ENCODE measurements at places on chromosomes 5 and 9.

DNA sequence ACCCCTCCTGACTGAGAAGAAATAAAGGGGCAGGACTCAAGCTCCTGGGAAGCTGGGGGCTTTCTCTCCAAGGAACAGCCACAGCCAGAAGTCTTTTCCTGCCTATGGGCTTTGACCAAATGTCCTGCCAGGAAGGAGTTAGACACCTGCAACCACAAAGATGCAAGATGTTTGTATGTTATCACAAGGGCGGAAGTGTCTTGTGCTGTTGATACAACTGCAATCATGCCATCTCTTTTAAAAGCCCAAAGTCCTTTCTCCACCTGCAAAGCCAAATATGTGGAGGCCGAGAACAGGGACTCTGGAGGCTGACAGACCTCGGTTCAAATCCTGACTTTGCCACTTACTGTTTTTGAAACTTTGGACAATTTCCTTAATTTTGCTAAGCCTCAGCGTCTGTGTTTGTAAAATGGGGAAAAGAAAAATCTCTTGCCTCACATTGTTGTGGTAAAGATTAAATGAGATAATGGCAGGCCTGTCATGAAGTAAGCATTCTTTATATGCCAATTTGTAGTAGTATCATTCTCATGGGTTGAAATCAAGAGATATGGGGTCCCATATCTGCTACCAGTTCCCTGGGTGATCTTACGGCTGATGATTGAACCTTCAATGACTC, 17.0 kb downstream of the HRH2 start:
- H3K4me3 ChIP-seq: no peak overlapping the region
- no peaks in the 10 kb centered on the region for H3K4me1 ChIP-seq
- DNase-seq: no peak

DNA sequence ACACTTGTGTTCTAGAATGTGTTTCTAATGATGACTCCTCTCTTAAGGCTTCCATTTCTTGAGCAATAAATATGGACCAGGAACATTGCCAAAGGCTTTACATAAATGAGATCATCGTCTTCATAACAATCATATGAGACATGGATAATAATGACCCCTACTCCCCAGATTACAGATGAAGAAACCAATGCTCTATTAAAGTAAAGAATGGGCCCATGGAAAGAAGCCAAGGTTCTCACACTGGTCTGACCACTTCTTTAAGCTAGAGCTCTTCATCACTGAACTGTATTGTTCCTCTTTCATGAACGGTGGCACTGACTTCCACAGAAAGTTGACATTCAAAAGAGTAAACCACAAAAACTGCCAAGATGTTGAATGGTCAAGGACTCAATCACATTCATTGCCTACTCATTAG, 65.3 kb downstream of the MARCHF3 start:
- H3K27me3 ChIP-seq: no peaks in the 10 kb centered on the region
- H3K4me3 ChIP-seq: no peak overlapping the region
- DNase-seq: peak; percentile 17
- H3K36me3 ChIP-seq: no peaks in the 10 kb centered on the region
- H3K27ac ChIP-seq: no peak overlapping the region

- no peak overlapping the region for H3K4me3 ChIP-seq
- no peaks in the 10 kb centered on the region for H3K36me3 ChIP-seq
- no peaks in the 10 kb centered on the region for H3K4me1 ChIP-seq
- H3K27ac ChIP-seq: no peak overlapping the region
These were observed 103.7 kb downstream of the PAM start for GRCh38 chr5:102858808-102859207.

DNA sequence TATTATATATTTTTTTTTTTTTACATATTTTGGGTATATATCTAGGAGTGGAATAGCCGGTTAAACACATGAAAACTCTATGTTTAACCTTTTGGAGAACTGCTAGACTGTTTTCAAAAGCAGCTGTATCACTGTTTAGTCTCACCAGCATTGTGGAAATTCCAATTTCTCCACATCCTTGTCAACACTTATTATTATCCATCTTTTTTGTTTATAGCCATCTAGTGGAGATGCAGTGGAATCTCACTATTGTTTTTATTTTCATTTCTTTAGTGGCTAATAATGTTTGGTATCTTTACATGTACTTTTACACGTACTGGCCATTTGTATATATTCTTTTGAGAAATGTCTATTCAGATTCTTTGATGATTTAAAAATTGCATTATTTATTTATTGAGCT, 22.7 kb upstream of the CCDC180 start:
- no peak overlapping the region for H3K27ac ChIP-seq
- peak; percentile 64 for DNase-seq
- H3K4me3 ChIP-seq: no peak overlapping the region
- no peaks in the 10 kb centered on the region for H3K36me3 ChIP-seq
- H3K27me3 ChIP-seq: no peaks in the 10 kb centered on the region

DNA sequence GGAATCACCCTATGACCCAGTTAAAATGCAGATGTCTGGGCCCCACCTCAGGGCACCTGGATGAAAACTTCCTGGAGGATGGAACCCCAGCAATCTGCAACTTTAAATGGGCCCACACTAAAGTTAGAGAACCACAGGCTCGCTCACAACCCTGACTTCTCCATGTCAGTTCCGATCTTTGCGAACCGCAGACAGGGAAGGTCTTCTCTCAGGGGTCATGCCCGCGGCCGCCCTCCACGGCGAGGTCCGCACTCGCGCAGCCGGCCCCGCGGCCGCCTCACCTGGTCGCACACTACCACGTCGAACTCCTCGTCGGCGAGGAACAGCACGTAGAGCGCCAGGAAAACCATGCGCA, 499 bp downstream of the ALG2 start:
- H3K4me3 ChIP-seq: peak overlapping the region; percentile 100
- no peaks in the 10 kb centered on the region for H3K27me3 ChIP-seq
- peak overlapping the region; percentile 35 for H3K27ac ChIP-seq
- DNase-seq: no peak
- H3K36me3 ChIP-seq: peaks cover 15% of the 10 kb centered on the region
- H3K4me1 ChIP-seq: no peaks in the 10 kb centered on the region

- peaks cover 5% of the 10 kb centered on the region for H3K36me3 ChIP-seq
- H3K27me3 ChIP-seq: no peaks in the 10 kb centered on the region
- peak; percentile 13 for DNase-seq
- no peak overlapping the region for H3K4me3 ChIP-seq
These were observed 635.7 kb downstream of the RAB3C start for GRCh38 chr5:59218424-59219045.

DNA sequence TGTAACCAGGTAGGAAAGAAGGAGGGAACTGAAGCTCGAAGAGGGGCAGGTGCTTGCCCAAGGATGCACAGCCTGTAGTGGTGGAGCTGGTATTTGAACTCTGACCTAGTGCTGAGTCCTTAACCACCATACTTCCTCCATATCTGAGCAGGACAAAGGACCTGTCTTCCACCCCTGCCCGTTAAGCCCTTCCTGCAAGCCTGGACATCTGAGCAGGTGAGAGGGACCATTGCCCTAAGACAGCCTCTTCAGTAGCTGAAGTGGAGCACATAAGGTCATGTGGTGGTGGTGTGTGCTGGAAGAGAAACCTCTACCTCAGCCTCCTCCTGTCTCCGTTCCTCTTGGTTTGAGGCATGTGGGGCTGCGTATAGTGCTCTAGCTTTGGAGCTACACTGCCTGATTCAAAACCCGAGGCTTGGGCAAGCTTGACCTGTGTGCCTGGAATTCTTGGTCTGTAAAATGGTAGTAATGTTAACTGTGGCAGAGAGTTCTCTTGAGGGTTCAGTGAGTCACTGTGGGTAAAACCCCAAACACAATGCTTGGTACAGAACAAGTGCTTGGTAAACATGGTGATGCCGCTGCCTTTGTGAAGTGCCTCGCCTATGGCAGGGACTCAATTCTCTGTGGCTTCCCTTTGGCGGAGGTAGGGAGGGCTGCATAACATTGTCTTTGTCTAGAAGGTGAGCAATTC, 7.4 kb downstream of the GALNT10 start:
- H3K36me3 ChIP-seq: peaks cover 33% of the 10 kb centered on the region
- peak; percentile 54 for DNase-seq
- H3K27ac ChIP-seq: no peak overlapping the region
- H3K4me1 ChIP-seq: peaks cover 32% of the 10 kb centered on the region

DNA sequence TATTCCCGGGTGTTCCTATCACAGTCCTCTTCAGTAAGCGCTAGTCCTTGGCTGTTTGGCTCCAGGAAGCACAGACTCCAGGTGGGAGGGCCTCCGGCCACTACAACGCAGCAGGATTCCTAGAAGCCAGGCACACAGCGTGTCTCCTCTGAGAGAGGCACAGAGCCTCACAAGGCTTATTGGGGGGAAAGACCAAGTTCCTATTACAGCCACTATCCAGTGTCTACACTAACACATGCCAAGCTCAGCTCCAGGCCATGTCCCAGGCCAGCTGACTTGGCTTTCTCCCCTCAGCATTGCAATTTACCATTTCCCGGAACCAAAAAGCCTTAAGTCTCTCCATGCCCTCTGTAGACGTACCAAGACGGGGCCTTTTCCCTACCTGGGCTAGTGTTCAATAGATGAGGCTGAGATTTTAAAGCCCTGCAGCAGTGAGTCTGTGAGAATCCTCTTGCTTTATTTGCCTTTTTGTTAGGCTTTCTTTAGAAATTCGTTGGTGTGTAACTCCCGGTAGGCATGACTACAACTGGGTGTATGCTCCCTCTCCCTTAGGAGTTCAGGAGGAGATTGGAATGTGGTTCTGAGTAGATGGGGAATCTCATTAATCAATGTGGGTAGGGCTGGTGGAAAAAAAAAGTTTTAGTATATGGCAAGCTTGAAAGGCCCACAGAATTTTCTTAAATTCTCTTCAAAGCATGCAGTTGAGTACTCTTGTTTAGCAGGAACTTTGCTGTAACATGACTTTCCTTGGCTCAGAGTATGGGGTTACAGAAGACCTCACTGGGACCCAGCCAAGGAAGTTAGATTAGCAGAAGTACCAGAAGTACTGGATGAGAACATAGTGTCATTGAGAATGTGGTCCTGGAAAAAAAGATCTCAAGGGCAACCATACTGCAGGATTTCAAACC, 84.3 kb upstream of the SLC1A3 start:
- no peak for DNase-seq
- H3K4me3 ChIP-seq: no peak overlapping the region
- H3K27me3 ChIP-seq: no peaks in the 10 kb centered on the region
- peaks cover 4% of the 10 kb centered on the region for H3K4me1 ChIP-seq

DNA sequence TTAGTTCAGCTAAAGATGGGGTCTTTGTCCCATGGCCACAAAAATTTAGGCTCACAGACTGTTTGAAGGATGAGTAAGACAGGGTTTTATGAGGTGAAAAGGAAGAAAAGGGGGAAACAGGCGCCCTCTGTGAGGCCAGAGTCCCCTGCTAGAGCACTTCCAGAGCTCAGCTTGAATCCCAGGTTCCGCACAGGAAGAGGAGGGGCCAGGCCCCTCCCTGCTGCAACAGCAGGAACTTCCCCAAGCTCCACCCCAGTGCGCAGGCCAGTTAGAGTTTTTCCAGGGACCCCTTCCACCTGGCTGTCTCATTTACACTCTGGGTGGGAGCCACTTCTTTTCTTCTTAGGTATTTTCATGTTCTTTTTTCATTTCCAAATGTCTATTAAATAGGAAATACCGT, 480.8 kb downstream of the PSAT1 start:
- H3K4me3 ChIP-seq: no peak overlapping the region
- no peaks in the 10 kb centered on the region for H3K36me3 ChIP-seq
- H3K4me1 ChIP-seq: no peaks in the 10 kb centered on the region
- H3K27ac ChIP-seq: no peak overlapping the region
- DNase-seq: no peak
- H3K27me3 ChIP-seq: no peaks in the 10 kb centered on the region

- H3K27ac ChIP-seq: no peak overlapping the region
- no peak overlapping the region for H3K4me3 ChIP-seq
- H3K27me3 ChIP-seq: no peaks in the 10 kb centered on the region
These were observed 20.9 kb downstream of the CYFIP2 start for GRCh38 chr5:157286761-157287211.

- H3K4me1 ChIP-seq: no peaks in the 10 kb centered on the region
- no peaks in the 10 kb centered on the region for H3K36me3 ChIP-seq
- no peak overlapping the region for H3K4me3 ChIP-seq
- no peak overlapping the region for H3K27ac ChIP-seq
- no peak for DNase-seq
These were observed 139.5 kb upstream of the KLF9 start for GRCh38 chr9:70553707-70554673.

GRCh38 chr9:72597181-72597517, 75.7 kb downstream of the TMC1 start:
- H3K27me3 ChIP-seq: no peaks in the 10 kb centered on the region
- H3K4me1 ChIP-seq: peaks cover 2% of the 10 kb centered on the region
- no peak overlapping the region for H3K4me3 ChIP-seq
- no peaks in the 10 kb centered on the region for H3K36me3 ChIP-seq
- no peak overlapping the region for H3K27ac ChIP-seq

GRCh38 chr5:110896901-110897300, 158.1 kb downstream of the SLC25A46 start:
- no peak for DNase-seq
- no peaks in the 10 kb centered on the region for H3K27me3 ChIP-seq
- no peak overlapping the region for H3K4me3 ChIP-seq
- H3K4me1 ChIP-seq: no peaks in the 10 kb centered on the region
- no peaks in the 10 kb centered on the region for H3K36me3 ChIP-seq

DNA sequence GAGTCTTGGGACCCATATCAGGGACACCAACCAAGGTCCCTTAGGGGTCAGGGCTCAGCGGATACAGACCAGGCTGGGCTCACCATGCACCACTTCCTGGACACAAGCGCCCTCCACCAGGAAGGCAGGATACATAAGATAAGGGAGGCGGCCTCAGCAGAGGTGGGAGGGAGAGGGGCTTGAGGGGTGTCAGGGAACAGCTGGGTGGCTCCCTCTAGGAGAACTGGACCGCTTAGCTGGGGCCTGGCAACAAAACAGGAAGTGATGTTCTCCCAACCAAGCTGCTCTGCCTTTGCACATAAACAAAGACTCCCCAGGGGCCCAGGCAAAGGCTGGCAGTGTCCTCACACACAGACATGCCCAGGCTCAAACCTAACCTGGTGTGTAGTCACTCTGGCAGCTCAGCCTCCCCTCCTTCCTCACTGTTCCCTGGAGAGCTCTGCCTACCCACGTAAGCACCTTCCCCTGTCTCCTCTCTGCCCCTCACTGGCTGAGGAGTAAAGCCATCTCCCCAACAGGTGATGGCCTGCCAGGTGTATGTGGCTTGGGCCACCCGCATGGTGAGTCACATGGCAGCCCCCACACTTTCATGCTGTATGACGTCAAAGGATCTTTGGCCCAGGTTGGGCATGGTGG, 5.8 kb upstream of the BICD2 start:
- no peak overlapping the region for H3K27ac ChIP-seq
- H3K36me3 ChIP-seq: no peaks in the 10 kb centered on the region
- no peaks in the 10 kb centered on the region for H3K4me1 ChIP-seq
- H3K27me3 ChIP-seq: no peaks in the 10 kb centered on the region
- no peak overlapping the region for H3K4me3 ChIP-seq

DNA sequence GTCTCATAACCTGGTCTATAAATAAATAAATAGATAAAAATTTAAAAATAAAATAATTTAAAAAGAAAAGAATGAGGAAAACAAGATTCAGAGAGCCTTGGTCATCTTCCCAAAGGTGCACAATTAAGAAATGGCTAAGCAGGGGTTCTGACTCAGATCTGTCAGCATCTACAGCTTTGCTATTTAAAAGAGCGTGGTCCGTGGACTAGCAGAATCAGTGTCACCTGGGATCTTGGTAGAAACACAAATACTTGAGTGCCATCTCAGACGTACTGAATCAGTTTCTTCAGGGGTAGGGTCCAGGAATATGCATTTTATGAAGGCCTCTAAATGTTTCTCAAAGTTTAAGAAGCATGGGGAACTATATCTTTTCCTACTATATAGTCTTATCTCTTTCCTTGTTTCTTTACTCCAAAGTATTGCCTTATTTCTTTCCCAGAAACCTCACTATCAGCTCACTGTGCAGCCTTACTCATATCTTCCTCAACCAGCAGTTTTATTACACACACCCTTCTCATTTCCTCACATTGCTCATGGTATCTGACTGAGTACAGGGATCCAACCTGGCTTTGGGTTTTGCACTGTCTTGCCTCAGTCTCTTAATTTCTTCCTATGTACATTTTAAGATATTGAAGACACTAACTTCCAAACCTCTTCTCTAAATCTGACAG, 58.6 kb downstream of the TMC1 start:
- no peak overlapping the region for H3K27ac ChIP-seq
- DNase-seq: peak; percentile 50

All from trophoblast cell (in vitro differentiated cells and primary cell).